ENCODE measurements at places on chromosomes 7 and 10.

DNA sequence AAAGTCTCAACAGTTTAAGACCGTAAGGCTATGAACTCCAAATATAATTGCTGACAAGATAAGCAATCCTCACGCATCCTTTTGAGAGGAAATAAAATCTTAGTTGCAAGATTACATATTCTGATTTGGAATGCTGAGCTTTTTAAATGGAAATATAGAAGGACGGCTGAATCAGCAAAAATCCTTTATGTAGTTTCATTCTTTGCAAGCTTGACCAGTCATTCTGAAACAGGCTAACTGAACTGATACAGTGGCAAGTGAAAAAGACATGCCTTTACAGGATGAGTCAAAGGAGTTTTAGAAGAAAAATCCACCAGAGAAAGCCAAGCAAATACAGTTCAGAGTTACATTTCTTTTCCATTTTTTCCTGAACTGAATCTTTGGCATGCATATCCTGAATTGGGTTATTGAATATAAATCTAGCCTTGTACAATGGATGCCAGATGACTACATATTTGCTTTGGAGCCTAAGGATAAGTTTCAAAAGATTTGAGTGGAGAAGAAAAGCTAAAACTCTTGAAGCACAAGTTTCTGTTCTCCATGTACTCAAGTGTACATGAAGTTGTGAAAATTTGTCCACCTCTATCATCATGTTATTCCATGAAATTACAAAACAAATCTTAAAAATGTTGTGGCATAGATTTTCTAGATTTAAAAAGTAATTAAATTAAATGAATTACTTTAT lies 4.4 kb downstream of the VIM start:
- DNase-seq = no peak

DNA sequence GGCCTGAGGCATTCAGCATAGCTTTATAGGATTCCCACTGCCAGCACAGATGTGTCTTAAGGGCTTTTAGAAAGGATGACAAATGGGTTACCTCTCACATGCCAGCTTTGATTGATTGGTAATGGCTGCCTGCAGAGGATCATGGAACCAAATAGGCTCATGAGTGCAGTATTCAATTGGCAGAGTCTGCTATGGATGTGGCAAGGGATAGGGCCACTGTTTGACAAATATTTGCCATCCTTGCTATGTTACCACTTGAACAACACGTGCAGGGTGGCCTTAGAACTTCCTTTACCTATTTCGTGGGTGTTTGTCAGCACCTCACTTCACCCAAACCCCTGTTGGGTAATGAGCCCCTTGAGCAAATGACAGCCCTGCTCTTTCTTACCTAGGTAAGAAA lies 139.2 kb downstream of the C10orf105 start:
- DNase-seq = peak; percentile 29

DNA sequence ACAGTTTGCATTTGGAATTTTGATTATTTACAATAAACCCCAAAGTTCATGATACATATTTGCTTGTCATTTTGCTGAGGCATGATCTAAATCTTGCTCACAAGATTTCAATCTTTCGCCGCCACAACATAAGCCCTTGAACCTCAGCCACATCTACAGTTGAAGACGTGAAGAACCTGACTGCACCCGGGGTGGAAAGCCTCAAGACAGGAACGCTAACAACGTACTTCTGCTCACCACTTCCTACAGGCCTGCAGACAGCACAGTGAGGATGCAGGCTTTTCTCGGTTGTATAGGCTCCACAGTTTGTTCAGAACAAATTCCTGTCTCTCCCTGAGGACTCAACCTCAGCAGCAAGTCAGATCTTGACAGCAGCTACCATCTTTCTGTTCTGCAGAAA lies 393.8 kb upstream of the PRKCQ start:
- DNase-seq = no peak

DNA sequence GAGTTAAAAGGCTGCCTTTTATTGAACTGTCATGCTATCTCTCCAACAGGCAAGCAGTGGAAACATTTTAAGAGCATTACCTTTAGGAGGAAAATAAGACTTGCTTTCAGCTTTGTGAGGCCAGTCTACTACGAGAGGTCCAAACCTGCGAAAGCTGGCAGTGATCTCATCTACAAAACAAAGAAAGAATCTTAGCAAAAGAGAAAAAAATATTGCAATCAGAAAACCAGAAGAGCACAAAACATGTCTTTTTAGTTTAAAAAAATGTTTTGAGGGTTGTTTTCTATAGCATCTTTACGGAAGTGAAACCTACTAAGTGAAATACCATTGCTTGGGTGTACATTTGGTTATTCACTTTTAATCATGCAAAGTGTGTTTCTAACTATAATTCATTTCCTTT lies 147.9 kb downstream of the CPEB3 start:
- no peak for DNase-seq

DNA sequence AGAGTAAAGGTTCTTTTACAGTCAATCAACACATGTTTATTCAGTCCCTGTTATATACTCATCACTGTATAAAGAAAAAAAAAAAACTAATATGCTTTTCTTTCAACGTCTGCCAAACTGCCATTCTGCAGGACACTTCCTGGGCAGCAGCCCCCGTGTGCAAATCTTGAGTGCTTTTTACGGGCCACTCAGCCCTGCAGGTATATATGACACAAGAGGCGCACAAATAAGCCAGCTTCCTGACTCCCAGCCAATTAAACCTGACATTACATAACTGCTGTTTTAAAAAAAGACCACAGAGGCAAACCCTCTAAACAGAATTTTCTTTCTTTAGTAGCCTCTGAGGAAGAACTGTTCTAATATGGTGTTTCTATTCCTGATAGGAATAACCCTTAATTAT lies 263.0 kb upstream of the NEBL start:
- peak; percentile 77 for DNase-seq

GRCh38 chr7:117863618-117864017 lies 9.6 kb downstream of the CTTNBP2 start:
- DNase-seq = no peak

GRCh38 chr10:6002809-6003510 lies 25.6 kb upstream of the IL15RA start:
- no peak for DNase-seq

- no peak for DNase-seq
Measured at GRCh38 chr10:83248106-83248631, 891.1 kb upstream of the GHITM start.

GRCh38 chr10:5643346-5644067 lies 22.9 kb downstream of the ASB13 start:
- no peak for DNase-seq

DNA sequence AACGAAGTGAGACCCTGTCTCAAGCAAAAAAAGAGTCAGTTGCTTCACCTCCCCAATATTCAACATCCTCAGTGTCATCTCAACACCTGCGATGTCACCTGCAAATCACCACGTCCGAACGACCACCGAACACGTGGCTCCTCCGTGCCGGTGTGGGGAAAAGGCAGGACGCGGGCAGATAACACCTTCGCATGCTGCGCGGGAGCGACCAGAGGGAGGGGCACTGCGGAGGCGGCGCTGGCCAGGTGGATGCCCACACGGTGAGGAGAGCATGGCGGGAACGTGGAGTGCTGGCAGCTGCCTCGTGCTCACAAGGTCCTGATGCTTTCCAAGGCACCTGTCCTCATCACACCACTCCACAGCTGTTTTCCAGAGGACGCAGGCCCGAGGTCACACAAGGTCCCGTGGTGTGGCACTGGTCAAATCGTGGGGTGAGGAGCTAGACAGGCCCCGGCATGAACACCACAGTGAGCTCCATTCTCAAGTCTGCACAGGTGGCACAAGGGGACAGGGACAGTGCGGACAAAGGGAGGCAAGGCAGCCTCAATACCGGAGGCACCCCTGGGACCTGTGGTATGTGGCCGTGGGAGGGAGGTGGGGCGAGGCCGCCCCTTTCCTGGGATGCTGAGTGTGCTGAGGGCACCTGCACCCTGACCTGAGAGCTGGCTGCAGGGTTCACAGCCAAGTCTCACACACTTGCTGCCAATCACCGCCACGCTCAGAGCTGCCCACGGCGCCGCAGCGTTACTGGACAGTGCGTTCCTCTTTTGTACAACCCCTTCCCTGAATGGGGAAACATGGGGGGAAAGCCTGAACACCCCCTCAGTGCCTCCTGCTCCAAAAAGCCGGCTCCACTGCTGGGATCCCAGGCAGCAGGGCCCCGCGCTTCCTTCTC lies 13.0 kb downstream of the TUBGCP2 start:
- no peak for DNase-seq
